Stimulated activated naive CD4-positive, alpha-beta T cell treated with Interleukin-2 at 50 U/mL for 16 hours (primary cell): ENCODE measurements at places on chromosomes 3 and 15.

DNA sequence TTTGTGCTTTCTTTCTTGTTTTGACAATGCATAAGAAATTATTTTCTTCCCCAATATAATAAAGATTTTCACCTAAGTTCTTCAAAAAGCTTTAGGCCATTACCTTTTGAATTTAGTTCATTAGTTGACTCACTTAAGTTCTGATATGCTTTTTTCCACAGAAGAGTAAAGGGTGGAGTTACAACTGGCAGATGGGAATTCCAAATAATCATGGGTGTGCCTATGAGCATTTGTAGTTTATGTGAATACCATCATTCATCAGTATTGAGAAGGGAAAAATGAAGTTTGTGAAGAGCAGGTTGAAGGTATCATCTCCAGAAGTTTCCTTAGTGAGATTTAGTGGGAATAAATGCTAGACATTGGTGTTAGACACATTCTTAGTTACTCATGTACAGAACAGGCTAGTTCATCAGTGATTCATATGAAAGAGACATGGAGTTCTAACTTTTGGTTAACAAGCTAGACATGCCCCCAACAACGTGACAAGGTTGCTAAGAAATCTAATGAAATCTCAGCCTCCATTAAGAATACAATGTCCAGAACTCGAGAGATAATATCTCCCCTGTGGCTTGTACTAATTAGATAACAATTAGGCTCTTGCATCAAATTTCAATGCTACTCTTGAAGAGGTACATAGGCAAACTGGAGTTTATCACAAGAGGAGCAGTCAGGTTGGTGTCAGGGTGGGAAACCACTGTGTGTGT lies 16.9 kb upstream of the ALCAM start:
- DNase-seq = no peak

GRCh38 chr15:52232327-52232726 lies 41.1 kb upstream of the GNB5 start:
- no peak for DNase-seq

- no peak for DNase-seq
Observed at GRCh38 chr3:26703519-26703918, 80.9 kb downstream of the LRRC3B start.

DNA sequence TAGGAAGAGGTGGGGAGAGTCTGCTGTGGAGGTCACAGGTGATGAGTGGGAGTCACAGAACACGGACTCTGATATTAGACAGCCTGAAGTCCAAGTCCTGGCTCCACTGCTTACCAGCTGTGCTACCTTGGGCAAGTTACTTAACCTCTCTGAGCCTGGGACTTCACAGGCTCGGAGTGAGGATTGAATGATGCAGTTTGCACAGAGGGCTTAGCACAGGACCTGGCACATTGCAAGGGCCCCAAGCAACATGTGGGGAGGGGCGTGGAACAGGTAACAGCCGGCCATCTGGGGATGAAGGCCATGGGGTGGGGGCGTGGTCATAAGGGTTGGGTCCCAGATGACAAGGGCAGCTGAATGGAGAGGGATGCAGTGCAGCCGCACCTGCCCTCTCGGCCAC lies 4.3 kb upstream of the ITIH3 start:
- no peak for DNase-seq

DNA sequence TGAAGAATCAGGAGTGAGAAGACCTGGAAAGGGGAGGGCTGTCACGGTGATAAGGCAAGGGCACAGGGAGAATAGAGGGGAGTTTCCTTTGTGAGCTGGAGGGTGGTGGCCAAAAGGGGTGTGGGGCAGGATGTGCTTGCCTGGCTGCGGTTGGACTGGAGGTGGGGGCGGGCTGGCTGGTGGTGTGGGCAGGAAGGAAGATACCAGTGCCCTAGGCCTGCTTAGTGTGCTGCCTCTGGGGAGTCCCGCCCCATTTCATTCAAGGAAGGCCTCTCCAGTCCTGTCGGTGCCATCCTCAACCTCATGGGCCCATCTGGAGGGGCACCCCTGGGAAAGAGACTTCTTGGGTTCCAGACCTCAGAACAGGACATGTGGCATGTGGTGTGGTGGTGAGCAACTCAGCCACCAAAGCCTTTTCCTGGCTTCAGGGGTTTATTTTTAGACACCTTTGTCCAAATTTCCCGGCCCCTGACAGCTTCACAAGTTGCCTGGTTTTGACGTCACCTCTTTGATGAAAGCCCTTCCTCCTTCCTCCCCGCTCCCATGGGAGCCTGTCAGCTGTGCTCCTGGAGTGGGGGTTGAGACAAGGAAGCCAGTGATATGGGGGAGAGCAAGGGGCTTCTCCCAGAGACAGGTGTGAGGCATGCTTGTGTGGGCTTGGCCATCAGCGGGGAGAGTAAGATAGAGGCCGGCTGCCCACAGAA lies 15.6 kb downstream of the TEX264 start:
- DNase-seq = peak; percentile 82

GRCh38 chr15:77659350-77660321 lies 26.9 kb upstream of the LINGO1 start:
- DNase-seq = no peak

GRCh38 chr3:28746990-28747389 lies 398.4 kb upstream of the AZI2 start:
- no peak for DNase-seq

GRCh38 chr15:82571722-82572222 lies 31.5 kb upstream of the RPS17 start:
- DNase-seq = no peak

DNA sequence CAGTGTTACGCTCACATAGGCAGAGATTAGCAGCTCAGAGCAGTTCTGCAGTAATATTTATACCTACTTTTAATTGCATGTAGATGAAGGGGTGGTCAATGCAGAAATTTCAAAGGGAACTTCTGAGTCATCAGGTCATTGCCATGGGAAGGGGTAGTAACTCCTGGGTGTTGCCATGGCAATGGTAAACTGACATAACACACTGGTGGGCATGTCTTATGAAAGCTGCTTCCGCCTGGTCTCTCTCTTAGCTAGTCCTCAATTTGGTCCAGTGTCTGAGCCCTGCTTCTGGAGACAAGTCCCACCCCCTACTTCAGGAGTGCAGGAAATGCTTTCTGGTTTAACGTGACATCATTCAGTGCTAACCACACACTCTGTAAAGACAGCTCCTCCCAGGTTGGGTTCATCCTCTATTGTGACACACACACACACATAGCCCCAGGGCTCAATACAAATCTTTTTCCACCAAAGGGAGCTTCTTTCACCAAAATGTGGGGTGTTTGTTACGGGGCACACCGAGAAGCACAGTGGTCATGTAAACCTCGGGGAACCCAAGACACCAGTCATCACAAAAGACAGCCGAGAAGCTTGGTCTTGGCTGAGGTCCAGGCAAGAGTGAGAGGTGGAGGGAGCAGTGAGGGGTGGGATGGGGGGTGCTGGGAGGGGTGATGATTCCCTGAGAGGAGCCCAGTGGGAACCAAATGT lies 74.5 kb downstream of the TLE3 start:
- peak; percentile 23 for DNase-seq

GRCh38 chr3:62500556-62501288 lies 127.4 kb upstream of the FEZF2 start:
- DNase-seq = no peak

GRCh38 chr15:89419370-89419984 lies 76.9 kb downstream of the RHCG start:
- DNase-seq = peak; percentile 24

DNA sequence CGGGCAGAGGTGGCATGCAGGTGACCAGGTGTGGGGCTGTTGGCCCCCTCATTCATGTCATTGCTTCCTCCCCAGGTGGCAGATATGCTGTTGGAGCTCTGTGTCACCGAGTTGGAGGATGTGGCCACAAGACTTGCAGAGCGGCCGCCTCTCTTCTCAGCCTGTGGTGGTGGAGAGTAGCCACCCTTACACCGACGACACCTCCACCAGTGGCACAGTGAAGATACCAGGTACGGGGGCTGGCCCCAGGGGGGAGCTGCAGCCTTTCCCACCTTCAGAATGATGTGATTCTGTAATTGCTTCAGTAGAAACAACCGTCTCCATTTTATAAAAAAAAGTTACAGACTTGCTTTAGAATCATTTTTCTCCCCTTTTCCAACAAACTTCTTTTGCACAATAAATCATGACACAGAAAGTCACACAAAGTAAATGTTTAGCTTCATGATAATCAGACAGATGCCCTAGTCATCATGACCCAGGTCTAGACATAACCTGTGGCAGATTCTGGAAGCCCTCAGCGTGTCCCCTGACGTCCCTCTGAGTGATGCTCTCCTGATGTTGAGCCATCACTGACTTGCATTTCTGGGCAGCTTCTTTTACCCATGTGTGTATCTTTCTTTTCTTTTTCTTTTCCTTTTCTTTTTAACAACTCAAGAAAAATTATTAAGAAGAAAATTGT lies 76.0 kb upstream of the FAN1 start:
- DNase-seq = no peak

DNA sequence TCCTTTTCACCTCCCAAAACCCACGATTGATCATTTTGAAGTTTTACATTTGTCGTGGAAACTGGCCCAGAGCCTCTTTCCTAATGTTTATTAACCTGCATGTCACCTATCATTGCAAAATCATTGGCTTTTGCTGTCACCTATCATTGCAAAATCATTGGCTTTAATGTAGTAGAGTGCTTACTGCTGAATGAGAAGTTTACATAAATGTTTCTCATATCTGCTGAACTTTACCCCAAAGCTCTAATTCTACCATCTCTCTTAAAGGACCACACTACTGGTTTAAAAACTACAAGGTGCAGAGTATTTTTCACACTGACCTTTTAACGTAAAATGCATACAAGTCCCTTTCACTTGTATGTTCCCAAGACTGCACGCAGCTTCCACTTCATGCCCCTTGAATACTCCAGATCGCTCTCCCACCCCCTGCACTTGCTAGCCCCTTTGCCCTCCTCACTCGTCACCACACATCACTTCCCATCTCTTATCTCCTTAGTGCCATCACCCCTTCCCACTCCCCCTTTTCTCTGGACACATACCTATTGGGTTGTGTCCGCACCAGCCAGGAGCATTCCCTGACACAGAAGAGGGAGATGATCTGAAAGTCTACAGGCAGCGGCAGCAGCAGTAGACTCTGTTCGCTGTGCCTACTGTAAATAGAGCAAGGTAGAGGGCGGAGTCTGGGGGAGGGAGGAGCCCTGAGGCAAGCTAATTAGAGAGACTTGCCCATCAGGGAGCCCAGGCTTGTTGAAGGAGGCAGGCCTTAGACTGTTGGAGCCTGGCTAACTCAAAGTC lies 30.2 kb upstream of the ATOSA start:
- no peak for DNase-seq

GRCh38 chr15:99324082-99324620 lies 72.9 kb downstream of the LRRC28 start:
- peak; percentile 0 for DNase-seq

- no peak for DNase-seq
Observed at GRCh38 chr3:157544501-157545130, 41.4 kb upstream of the VEPH1 start.

GRCh38 chr3:31210068-31210645 lies 315.7 kb upstream of the GADL1 start:
- DNase-seq = no peak

DNA sequence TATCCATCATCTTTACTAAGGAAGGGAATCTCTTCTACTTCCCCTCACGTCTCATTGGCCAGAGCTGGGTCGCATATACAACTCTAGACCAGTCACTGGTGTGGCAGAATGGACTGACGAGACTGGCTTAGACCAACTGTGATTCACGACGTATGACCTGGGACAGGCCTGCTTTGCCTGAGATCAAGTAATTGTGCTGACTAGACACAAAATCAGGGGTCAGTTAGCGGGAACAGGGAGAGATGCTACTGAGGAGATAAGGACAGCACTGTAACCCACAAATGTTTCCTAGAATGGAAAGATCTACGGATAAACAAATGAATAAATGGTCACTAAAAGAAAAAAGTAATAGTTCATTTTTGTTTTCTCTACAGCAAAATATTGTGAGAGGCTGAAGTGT lies 308.3 kb downstream of the MAGI1 start:
- no peak for DNase-seq
